Kidney epithelial cell (primary cell): ENCODE measurements at places on chromosomes 5 and 9.

DNA sequence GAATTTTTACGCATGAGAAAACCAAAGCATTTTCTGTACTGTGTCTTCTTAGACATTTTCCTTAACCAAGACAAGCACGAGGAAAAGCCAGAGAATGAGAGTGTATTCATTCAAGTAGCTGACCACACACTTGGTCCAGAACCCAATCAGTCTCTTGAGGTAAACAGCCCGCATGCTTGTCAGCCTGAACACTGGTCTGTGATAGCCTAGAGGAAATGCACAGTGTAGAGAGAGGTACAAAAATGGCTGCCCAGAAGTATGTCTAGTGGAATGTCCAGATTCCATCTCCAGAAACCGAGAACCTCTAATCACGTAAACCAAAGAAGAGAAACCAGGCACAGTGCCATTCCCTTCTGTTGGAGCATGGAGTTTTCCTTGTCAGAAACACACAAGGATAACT lies 80.0 kb upstream of the SNX2 start:
- DNase-seq, result no peak

GRCh38 chr9:33651125-33651524 lies 127.1 kb downstream of the ANKRD18B start:
- DNase-seq, result no peak

- no peak for DNase-seq
These were observed 308.4 kb downstream of the BRINP1 start for GRCh38 chr9:119060629-119061385.

GRCh38 chr9:92438900-92439526 lies 14.7 kb upstream of the OMD start:
- no peak for DNase-seq

DNA sequence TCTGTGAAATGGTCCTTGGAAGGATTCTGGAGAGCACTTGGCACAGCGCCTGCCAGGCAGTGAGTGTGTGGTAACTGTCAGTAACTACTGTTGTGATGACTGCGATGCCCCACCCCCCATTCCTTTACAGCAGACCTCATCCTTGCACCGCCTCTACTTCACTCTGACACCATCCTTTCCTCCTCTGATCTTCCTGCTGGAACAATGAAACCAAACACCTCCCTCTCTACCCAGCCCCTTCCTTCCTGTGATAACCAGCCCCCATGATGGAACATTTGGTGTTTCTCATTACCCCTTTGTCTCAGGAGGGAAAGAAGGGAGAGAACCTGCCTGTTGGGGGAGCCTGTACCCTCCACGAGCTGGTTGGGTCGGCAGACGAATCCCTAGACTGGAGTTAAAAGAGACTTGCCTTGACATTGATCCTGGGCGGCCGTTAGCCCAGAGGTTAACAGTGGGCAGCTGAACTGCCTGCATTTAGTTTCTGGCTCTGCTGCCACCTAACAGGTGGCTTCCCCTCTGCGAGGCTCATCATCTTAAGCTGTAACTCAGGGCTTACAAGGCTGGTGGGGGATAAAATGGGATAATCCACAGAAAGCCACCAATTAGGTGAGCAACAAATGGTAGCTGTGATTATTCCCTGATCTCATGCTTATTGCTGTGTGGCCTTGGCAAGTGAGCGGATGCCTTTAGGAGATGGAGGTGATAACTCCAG lies 34.2 kb upstream of the GRPEL2 start:
- DNase-seq, result peak; percentile 65
